ENCODE measurements at places on chromosomes 1 and 21.

DNA sequence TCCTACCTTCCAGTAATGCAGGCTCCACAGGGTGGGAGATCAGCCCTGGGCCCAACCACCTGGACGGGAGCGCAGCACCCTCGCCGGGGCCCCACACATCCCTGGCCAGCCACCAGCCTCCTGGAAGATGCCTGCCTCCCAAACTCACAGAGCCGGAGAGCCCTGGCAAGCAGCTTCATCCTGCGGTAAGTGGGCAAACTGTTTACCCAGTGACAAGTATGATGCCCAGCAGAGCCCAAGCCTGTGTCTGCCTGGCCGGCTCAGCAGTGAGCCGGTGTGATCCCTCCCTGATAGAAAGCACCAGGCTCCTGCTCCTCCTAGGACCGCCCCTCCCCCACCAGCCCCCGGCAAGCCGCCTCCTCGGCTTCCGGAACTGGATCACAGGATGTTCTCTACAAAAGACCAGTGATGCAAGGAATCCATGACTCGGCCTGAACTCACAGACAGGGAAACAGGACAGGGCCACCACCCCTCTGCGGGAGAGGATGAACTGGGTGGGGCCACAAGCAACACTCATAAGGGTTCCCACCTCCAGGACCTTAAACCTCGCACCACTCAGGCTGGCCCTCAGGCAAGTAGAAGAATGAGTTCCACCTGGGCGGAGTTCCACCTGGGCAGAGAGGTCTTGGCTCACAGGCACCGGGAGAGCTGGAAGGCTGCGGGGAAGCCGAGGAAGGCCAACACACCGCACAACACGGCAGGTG is 7.9 kb downstream of the ACOT7 start:
- DNase-seq, result peak; percentile 49

- DNase-seq, result no peak
Measured at GRCh38 chr1:153434746-153435455, 18.6 kb downstream of the S100A7A start.

GRCh38 chr1:209232197-209232596 is 351.3 kb upstream of the CAMK1G start:
- DNase-seq, result no peak

- DNase-seq, result no peak
Measured at GRCh38 chr1:167438171-167439138, 79.9 kb downstream of the CD247 start.

GRCh38 chr21:26403321-26403720 is 169.8 kb downstream of the CYYR1 start:
- no peak for DNase-seq

GRCh38 chr1:89487972-89488371 is 36.7 kb upstream of the LRRC8B start:
- no peak for DNase-seq

DNA sequence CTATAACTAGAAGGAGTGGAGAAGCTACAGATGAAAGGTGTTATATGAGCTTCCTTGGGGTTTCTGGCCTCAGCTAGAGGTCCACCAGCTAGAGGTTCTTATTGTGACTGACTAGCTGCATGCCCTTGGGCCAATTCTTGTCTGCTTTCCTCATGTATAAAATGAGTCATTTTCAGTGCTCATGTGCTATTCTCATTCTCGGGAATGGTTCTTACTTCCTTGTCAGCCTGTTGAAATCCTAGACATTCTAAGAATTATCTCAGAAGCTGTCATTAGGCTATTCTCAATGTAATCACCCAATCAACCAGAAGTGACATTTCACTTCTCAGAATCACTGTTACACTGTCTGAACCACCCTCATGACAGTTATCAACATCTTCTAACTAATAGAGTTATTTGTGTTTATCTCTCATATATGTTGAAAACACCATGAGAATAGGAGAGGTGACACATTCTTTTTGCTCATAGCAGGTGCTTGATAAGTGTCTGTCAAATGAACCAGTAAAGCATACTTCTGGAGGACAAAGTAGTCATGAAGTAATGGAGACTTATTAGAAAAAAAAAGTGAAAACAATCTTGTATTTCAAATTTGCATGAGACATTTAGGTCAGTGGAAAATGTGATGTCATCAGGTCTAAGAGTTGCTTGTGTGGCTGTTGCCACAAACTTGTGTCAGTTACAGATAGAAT is 122.8 kb upstream of the IVNS1ABP start:
- no peak for DNase-seq

- DNase-seq, result no peak
Measured at GRCh38 chr1:114651893-114652292, 18.0 kb downstream of the DENND2C start.

DNA sequence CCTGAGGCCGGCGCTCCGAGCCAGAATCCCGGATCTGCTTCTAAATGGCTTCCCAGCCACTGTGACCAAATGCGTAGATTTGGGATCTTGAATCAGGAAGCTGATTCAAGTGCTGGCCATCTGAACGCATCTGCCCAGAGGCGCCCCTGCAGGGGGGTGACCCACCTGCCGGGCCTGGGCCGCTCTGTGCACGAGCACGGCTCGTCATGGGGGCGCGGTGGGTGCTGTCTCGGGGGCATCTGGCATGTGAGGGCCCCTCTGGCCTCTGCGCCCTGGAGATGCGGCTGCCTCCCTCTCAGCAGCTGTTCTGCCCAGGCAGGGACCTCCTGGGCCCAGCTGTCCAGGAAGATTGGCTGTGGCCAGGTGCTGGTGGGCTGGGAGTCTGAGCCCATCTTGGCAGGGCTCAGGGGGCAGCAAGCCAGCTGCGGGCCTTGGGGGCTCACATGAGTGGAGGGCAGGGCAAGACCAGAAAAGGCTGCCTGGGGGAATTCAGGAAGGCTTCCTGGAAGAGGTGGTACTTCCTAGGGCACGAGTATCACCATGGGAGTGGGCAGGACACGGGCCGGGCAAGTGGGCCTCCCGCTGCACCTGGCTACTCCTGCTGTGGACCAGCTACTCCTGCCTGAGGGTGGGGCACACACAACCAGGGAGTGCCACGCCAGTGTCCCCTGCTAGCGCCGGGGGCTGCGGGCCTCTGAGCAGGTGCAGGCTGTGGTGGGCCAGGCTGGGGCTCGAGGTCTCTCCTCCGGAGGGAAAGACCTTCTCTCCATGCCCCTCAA is 25.1 kb downstream of the PLCH2 start:
- DNase-seq, result no peak

GRCh38 chr1:94104776-94105580 is 16.0 kb downstream of the ABCA4 start:
- no peak for DNase-seq

DNA sequence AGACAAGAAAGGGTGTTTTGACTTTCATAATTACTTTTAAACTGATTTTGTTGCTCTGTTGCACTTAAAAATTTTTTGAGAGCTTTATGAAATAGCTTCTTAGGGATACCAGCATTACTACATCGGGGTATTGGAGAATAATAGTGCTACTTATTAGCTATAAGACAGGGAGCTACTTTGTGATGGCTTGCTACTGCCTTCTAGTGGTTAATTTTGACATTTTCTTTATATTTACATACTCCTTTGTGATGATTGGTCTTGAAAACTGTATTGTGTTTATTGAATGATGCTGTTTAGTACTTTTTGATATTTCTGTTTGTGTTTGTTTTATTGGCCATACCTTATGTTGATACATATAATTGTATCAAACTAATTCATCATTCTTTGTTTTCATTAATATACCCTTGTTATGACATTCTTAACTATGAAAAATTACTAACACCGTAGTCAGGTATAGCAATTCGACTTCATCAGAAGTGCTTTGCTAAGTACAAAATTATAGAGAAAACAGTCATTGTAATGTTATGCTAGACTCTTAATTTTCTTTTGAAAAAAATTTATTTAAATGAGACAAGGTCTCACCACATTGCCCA is 85.5 kb downstream of the CLIC4 start:
- no peak for DNase-seq

DNA sequence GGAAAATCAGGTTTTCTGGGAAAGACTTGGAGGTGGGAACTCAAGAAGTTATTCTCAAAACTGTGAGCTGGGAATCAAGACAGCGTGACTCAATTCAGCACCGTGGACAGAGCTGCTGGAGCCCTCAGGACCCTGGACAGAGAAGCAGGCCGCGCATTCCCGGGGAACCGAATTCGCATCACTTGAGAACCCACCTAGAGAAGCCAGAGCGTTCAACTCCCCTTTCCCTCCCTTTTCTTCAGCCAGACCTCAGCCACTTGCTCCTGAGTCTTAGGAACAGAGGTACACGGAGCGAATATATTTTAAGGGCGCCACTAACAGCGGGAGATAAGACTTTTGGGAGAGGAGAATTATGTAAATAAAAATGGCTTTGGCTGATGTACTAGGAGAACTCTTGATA is 2.0 kb upstream of the LIN28A start:
- peak; percentile 61 for DNase-seq

- DNase-seq, result no peak
Measured at GRCh38 chr1:152014943-152015342, 21.3 kb upstream of the S100A10 start.

DNA sequence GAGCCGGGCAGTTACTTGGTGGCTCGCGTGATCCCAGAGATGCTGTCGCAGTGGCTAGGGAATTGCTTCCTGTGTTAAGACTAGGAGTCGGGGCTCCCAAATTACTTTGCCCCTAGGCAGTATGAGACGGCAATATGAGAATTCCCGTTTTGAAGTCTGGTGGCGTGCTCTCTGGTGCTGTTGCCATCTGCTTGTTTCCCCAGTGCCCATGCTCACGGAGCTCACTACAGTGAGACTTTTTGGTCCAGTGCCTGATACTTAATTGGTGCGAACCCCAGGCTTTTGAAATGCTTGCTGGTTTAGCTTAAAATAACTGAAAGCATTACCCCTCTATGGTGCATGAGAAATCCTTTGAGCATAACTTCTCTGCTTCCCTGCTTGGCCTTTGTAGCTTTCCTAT is 22.3 kb downstream of the AGT start:
- DNase-seq, result no peak

GRCh38 chr21:15222707-15223106 is 157.9 kb upstream of the NRIP1 start:
- no peak for DNase-seq

DNA sequence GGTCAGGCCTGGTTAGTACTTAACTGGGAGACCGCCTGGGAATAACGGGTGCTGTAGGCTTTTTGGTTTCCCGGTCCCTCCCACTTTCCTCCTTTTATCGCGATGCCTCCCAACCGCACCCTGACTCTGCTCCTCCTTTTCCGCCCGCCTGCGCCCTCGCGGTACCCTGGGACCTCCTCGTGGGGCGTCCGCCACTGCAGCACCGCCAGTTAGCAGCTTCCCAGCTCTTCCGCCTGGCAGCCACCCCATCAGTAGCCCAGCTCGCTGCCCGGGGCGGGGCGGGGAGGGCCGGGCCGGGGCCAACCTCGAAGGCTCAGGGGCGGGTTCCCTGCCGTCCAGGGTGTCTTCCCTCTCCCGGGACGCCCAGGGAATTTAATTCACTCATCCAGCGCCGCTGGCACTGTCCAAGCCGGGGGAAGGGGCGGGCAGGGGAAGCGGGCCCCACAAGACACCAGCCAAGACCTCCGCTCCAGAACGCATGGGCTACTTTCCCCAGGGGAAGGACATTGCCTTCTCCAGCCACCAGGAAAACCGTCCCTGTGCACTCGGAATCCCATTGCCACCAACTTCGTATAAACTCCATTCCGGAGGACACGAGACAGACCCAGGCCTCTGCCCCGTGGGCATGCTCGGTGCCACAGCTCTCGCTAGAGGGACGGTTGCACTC is 2.0 kb upstream of the ZNF678 start:
- no peak for DNase-seq

DNA sequence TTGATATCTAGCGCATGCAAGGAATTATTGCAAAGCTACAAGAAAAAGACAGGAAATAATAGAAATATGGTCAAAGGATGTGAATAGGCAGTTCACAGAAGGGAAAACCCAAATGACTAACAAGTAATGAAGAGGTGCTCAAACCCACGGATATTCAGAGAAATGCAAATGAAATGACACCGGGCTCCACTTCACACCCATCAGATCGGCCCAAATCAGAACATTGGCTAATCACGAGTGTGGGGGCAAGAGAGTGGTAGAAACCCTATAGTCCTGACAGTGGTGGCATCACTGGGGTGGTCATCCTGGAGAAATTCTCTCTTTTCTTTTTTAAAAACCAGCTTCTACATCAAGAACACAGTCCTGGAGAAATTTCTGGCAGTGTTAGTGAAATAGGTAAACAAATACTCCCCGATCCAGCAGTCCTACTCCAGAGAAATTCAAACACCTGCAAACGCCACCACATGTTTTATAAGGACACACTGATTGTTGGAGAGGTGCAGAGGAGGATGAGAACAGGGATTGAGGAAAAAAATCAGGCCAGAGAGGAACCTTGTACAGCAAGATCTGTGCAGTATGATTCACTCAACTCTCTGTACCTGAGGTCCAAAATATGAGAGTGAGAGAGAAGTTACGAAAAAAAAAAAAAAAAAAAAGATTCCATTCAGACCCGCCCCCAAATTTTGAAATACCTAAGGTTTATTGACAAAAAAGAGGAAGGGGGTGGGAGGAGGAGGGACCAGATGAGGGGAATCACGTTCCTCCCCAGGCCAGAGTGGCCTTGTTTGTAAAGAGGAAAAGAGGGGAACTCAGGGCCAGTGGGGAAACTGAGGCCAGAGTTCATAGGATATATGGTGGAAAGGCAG is 9.2 kb upstream of the TNFRSF1B start:
- no peak for DNase-seq

GRCh38 chr1:11778336-11778735 is 16.3 kb downstream of the C1orf167 start:
- DNase-seq, result no peak

DNA sequence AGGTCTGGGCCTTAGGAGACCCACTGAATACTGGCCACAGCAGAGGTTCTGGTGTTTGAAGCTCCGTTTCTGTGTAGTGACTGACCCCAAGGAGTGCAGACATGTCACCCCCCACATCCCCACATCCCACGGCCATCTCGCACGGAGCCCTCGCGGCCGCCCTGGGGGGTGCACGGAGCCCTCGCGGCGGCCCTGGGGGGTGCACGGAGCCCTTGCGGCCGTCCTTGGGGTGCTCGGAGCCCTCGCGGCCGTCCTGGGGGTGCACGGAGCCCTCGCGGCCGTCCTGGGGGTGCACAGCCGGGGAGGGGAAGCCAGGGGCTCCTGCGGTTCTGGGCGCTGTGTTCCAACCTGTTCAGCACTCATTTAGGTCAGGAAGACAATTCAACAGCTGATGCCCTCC is 68.4 kb downstream of the SCCPDH start:
- no peak for DNase-seq

DNA sequence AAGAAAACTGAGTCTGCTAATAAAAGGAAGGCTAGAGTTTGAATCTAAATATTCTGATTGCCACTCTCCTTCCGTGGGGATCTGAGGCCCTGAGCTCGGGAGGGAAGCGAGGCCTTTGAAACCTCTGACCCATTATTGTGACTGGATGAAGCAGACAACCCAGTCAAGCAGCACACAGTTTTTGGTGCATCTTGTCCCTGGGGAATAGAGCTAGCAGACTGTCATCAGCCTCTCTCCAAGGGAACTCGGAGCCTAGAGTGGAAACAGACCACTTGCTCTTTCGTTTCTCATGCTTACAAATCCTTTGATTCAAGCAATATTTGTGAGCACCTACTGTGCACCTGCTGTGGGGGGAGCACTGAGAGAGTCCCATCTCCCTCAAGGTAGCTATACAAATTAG is 133.2 kb upstream of the KLHDC7A start:
- no peak for DNase-seq

- DNase-seq, result peak; percentile 50
Measured at GRCh38 chr1:153509729-153510354, 25.9 kb downstream of the S100A6 start.

GRCh38 chr1:150365941-150366340 is 2.0 kb downstream of the RPRD2 start:
- DNase-seq, result no peak
